ENCODE measurements at places on chromosomes 16 and 17. TPM values are rescaled to one million over a fixed set of nuclear protein-coding genes. Genes with fewer than 3 reads are reported as not detected.

LLGL2 gene
- 7.1 TPM for total RNA-seq

TSPOAP1 gene
- 12.4 TPM for total RNA-seq

SPIRE2 gene
- 1.5 TPM for total RNA-seq

NOG gene
- 2.6 TPM for total RNA-seq

DNAH9 gene
- not detected for total RNA-seq

PER1 gene
- total RNA-seq = 46.5 TPM

CHST6 gene
- not detected for total RNA-seq

ABCA9 gene
- total RNA-seq = not detected

SHPK gene
- 12.5 TPM for total RNA-seq

SPNS2 gene
- 0.37 TPM for total RNA-seq

RGS11 gene
- total RNA-seq = 0.12 TPM

TNP2 gene
- total RNA-seq = not detected

OTOP3 gene
- not detected for total RNA-seq

CCL3 gene
- total RNA-seq = 296 TPM

CIAPIN1 gene
- total RNA-seq = 42.6 TPM

OTOP2 gene
- not detected for total RNA-seq

CA5A gene
- total RNA-seq = not detected

CNTNAP4 gene
- not detected for total RNA-seq

CRAMP1 gene
- 15.0 TPM for total RNA-seq

TBC1D3C gene
- total RNA-seq = not detected

PPP1R27 gene
- total RNA-seq = not detected

Measured in activated CD4-positive, alpha-beta T cell treated with anti-CD3 and anti-CD28 coated beads for 36 hours (primary cell).